ENCODE measurements at places on chromosomes 5 and 9.

DNA sequence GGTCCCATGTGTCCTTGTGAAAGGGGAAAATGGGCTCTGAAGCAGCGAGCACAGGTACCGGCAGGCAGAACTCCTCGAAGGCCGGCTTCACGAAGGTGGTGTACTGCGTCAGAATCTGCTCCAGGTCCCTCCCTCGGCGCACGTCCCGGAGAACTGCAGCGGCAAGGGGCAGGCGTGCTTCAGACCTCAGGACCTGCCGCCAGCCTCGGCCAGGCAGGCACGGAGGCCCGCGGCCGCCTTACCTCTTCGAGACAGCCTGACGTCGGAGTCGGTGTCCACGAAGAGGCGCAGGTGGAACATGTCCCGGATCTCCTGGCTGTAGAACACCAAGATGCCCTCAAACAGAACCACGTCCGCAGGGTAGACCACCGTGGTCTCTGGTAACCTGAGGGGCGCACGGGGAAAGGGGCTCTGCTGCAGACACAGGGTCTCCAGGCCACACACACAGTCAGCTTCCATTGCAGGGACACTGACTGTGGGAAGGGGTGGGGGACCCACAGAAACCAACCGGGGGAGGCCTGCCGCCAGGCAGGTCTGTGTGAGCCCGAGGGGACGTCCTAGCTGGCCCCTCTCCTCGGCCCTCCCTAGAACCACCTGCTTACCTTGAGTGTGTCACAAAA, 2.1 kb downstream of the UCK1 start:
- DNase-seq = no peak

GRCh38 chr9:94824913-94825610, 98.6 kb downstream of the AOPEP start:
- DNase-seq = no peak

DNA sequence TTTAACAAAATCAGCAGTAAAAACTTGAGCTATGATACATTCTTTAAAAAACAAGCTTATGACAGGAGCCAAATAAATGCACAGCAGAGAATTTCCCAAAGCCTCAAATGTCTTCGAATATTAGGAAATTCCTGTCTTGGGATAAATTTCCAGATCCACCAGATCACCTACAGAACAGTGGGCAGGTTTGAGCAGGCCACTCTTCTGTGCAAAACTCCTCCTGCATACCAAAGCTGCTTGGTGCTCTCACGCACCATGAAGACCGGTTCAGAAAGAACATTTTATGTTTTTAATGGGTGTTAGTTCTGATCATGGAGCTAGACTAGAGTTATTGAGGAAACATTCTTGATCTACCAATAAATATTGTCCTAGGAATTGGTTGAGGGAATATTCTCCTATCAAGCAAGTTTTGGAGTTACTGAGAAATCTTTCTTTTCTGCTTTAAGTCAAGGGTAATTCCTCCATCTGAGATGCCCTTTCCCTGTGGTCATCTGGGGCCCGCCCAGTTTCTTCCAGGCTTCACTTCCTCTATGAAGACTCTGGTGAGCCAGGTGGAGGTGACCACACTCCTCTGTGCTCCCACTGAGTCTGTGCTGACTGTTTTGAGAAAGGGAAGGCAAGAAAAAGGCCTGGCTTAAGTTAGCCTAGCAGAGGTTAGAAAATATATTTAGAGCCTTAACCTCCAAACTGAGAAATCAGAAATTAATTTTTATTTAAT, 17.9 kb downstream of the TNFSF15 start:
- DNase-seq = no peak

GRCh38 chr9:138024831-138025291, 147.3 kb downstream of the CACNA1B start:
- no peak for DNase-seq

- DNase-seq = no peak
Observed at GRCh38 chr5:6195711-6196358, 182.5 kb downstream of the MED10 start.

GRCh38 chr9:124506433-124506832, 766 bp downstream of the NR5A1 start:
- no peak for DNase-seq

DNA sequence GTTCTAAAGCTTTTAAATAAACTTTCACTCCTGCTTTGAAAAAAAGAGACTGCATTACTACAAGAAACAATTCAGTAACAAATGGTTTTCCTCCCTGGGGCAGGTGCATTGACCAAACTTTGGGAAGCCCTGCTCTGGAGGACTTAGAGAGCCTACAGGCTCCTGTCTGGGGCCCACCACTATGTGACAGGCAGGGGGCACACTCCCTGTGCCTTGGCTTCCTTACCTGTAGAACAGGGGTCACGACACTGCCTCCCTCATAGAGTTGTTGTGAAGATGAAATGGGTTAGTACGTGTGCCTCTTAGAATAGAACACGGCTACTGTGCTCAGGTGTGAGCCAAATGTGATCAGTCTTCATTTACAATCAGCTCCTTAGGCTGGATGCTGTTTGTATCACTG, 130.1 kb downstream of the GPBP1 start:
- DNase-seq = no peak

DNA sequence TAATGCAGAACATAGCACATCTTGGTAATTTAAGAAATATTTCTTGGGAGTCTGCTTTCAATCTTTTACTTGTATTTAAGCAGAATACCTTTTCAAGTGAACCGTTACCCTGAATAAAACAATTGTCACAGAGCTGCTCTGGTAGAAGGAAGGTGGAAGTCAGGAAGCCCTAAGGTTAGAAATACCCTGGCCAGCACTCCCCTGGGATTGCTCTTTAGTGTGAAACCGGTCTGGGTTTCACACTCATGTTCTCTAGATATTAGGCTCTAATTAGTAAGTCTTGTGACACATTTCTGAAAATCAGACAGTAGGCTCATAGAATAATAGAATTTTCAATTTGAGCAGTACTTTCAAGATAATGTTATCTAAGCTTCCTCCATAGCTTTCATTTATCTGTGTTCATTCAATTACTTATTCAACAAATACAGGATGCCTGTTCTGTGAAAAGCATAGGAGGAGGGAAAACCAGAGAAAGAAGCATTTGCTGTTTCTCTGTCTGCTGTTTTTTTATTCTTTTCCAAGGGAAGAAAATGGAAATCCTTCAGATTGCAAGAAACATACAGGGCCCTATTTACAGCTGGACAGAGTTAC, 825.5 kb downstream of the TLR4 start:
- no peak for DNase-seq

GRCh38 chr9:108816037-108816436, 39.7 kb downstream of the ACTL7B start:
- DNase-seq = peak; percentile 57

Data from inflammatory macrophage treated with lipopolysaccharide for 1 hour (primary cell).